ENCODE measurements at places on chromosomes 16 and 17. TPM values are rescaled to one million over a fixed set of nuclear protein-coding genes. Genes with fewer than 3 reads are reported as not detected.

The TMEM88 gene
- 9.9 TPM for total RNA-seq

- DNase-seq = no peak
Measured at GRCh38 chr17:34580685-34581445, 1.5 kb downstream of the TMEM132E start.

DNA sequence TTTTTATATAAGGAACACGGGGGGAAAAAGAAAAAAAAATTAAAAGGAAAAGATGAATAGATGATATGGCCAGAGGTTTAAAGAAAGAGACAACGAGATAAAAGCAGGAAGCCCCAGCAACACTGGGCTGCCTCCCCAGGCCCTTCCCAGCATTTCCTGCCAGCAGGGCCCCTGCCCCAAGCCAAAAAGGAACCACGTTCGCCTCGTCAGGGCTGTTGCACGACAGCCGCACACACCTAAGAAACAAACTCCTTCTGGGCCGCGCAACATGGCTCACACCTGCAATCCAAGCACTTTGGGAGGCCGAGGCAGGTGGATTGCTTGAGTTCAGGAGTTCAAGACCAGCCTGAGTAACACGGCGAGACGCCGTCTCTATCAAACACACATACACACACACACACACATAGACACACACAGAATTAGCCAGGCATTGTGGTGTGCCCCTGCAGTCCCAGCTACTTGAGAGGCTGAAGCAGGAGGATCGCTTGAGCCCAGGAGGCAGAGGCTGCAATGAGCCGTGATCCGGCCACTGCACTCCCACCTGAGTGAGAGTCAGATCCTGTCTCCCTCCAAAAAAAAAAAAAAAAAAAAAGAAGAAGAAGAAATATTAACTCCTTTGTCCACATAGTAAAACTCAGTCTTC is 83.0 kb downstream of the ANKRD11 start:
- no peak for DNase-seq

- no peak for DNase-seq
Measured at GRCh38 chr17:82956726-82957468, 117.1 kb upstream of the ZNF750 start.

- DNase-seq = no peak
Measured at GRCh38 chr17:62189377-62189776, 124.3 kb upstream of the MED13 start.

DNA sequence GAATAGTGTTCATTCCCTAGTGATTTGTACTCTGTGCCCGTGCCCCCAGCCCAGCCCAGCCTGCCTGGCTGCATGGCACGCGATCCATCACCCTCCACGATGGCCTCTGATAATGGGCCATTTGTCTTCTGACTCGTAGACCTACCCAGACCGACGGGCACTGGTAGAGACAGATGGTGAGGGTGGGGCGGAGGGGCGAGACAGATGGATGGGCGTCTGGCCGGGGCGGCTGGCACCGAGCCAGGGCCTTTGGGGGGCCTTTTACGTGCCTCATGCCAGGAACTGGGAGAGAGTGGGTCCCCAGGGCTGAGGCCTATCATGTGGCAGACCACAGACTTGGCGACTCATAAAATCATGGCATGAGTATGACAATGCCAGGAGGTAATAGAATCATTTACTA is 25.4 kb downstream of the CRHR1 start:
- DNase-seq = no peak

- DNase-seq = no peak
Measured at GRCh38 chr16:9970244-9970643, 212.0 kb downstream of the GRIN2A start.

The CA7 gene
- 0.18 TPM for total RNA-seq

- DNase-seq = no peak
Measured at GRCh38 chr16:55871411-55872038, 3.6 kb downstream of the CES5A start.

DNA sequence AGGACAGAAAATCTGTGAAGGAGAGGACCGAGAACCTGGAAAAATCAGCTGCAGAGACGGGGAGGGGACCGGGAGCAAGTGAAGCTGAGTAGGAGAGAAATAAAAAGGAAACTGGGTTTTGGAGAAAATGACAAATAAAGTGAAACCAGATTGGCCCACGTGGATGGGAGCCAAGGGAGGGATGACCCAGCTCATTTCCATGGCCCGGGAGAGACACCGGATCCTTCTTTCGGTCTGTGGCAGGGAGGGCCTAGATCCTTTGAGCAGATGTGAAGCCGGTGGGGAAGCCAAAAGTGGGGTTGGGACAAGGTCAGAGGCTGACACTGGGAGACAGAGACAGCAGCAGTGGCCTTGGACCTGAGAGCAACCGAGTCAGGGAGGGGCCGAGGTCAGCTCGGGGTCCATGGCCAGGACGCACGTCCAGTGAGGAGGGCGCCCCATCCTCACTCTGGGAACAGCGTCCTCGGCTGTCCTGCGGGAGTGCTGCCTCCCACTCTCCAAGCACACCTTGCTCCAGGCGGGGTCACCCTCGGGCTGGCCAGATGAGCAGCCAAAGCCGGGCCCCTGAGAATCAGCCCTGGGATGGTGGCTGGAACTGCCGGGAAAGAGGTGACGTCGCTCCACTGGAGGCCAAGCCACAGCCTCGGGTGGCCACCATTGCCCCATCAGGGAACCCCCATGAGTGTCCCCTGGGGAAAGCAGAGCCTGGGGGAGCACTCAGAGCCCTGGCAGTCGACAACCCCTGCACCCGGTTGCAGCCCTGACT is 50.8 kb upstream of the CDR2 start:
- DNase-seq = no peak

The CACNG1 gene
- not detected for total RNA-seq

GRCh38 chr17:67095803-67096202 is 51.4 kb downstream of the CACNG1 start:
- DNase-seq = no peak

The NOXO1 gene
- not detected for total RNA-seq

The HBA1 gene
- total RNA-seq = 2.3 TPM

GRCh38 chr16:67213197-67214019 is 13.5 kb upstream of the TMEM208 start:
- DNase-seq = no peak

DNA sequence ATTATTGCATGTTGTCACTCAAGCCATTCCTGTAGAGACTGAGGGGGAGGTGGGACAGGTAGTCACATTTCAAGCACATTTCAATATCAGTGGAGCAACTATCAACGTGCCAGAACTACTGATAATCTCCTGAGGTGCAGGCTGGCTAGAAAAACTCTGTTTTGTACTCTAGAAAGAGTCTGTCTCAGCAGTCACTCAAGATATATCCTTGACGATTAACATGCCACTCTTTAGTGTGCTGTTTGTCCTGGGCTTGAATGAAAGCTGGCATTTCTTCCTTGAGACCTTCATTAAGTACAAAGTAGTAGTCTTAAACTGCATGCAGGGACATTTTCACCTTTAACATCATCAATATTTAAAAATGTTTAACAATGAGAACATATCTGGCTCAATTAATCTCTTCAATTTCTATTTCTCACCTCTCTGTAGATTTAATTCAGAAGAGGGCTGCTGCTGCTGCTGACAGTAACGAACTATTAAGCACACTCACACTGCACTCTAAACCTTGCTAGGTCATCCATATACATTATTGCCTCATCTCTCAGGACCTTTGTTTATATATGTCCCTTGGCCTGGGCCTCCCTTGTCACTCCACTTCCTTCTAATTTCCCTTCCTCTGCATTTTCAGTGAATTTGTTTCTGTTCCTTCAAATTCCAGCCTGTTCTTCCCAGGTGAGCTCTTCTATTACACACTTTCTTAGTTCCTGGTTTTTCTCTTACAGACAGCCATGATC is 412.0 kb downstream of the HAPSTR1 start:
- no peak for DNase-seq

GRCh38 chr16:5070431-5071186 is 1.0 kb upstream of the ALG1 start:
- no peak for DNase-seq

- no peak for DNase-seq
Measured at GRCh38 chr17:76912421-76913164, 44.4 kb downstream of the MGAT5B start.

The CA4 gene
- total RNA-seq = not detected

GRCh38 chr17:73703917-73704316 is 59.7 kb upstream of the SDK2 start:
- no peak for DNase-seq

DNA sequence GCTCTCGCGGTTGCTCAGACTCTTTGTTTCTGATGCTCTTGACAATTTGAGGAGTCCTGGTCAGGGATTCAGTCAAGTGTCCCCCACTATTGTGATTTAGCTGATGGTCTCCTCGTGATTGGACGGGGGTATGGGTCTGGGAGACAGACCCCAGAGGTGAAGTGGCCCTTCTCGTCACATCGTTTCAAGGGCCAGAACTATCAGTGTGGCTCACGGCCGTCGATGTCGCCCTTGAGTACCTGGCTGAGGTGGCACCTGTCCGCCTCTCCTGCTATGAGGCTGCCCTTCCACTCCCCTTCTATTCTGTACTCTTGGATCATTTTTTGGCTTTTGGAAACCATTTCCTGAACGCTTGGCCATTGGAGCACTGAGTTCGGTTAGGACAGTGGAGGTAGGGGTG is 7.4 kb upstream of the MEAK7 start:
- DNase-seq = no peak

- DNase-seq = no peak
Measured at GRCh38 chr17:8762012-8762411, 3.7 kb upstream of the SPDYE4 start.

- no peak for DNase-seq
Measured at GRCh38 chr17:64327201-64327930, 63.3 kb downstream of the PECAM1 start.

The TMEM238L gene
- not detected for total RNA-seq

GRCh38 chr17:6429266-6429665 is 5.7 kb downstream of the AIPL1 start:
- no peak for DNase-seq

The C16orf96 gene
- not detected for total RNA-seq

- DNase-seq = no peak
Measured at GRCh38 chr16:89920723-89921122, 2.1 kb downstream of the MC1R start.

The SLC9A5 gene
- total RNA-seq = 4.0 TPM

- DNase-seq = no peak
Measured at GRCh38 chr17:80930335-80931279, 61.0 kb upstream of the CHMP6 start.

- no peak for DNase-seq
Measured at GRCh38 chr17:18000030-18000408, 27.4 kb downstream of the DRC3 start.

The NDUFAF8 gene
- 144 TPM for total RNA-seq

The KRT28 gene
- not detected for total RNA-seq

GRCh38 chr16:48113001-48113400 is 42.8 kb downstream of the ABCC12 start:
- DNase-seq = no peak

DNA sequence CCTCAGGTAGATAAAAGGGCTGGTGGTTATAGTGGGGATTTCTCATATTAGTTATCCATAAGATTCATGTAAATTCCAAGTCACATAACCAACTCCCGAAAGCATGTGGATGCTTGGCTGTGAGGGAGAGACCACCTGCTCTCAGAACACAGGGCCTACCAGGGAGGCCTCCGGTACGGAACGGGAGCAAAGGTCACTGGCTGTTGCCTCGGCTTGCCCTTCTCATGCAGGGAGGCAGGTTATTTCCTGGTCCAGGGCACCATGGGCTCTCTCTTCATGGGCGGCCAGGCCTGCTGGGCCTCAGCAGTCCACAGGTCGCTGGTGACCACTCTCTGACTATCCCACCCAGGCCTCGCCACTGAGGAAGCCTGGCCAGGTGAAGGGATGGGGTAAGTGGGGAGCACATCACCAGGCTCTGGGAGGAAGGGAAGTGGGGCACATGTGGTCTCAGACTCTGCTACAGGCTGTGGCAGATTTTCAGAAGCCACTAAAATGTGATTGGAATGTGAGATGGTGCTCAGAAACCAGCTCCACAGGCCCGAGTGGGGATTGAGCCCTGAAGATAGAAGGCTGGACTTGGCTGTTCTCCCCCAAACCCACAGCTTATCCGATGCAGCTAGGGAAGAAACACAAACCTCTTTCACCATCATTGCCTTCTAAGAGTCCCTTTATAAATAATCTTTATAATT is 45.4 kb downstream of the HNF1B start:
- DNase-seq = no peak

The ITPRIPL2 gene
- 12.3 TPM for total RNA-seq

DNA sequence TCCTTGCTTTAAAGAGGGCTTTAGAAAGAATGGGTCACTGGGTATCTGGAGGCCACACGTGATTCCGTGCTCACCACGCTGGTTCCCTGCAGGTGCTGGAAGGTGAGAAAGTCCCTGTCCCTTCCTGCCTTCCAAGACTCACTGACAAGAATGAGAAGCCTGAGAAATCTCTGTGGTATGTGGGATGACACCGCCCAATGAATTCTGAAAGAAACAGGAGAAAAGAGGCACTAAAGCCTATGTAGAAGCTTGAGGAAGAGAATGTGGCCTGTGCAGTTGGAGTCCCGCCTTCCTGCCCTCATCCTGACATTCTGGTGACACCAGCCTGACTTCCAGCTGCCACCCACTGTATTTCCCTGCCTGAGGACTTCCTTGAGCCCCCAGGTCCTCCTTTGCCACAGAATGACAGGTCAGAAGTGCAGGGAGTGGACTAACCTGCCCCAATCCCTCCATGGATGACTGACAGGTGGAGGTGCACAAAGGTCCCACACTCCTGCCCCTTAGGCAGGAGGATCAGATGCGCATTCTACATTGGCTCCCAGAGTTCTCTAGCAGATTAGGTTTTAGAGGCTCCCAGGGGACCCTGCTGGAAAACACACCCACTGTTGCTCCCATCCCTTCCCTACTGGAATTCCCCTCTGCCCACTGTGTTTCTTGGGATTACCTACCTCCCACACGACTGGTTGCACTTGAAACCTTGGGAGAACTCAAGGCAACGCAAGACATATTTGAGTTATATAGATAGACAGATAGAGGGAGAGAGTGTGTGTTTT is 38.6 kb upstream of the TENT4B start:
- DNase-seq = no peak

The PPP1R1B gene
- not detected for total RNA-seq

DNA sequence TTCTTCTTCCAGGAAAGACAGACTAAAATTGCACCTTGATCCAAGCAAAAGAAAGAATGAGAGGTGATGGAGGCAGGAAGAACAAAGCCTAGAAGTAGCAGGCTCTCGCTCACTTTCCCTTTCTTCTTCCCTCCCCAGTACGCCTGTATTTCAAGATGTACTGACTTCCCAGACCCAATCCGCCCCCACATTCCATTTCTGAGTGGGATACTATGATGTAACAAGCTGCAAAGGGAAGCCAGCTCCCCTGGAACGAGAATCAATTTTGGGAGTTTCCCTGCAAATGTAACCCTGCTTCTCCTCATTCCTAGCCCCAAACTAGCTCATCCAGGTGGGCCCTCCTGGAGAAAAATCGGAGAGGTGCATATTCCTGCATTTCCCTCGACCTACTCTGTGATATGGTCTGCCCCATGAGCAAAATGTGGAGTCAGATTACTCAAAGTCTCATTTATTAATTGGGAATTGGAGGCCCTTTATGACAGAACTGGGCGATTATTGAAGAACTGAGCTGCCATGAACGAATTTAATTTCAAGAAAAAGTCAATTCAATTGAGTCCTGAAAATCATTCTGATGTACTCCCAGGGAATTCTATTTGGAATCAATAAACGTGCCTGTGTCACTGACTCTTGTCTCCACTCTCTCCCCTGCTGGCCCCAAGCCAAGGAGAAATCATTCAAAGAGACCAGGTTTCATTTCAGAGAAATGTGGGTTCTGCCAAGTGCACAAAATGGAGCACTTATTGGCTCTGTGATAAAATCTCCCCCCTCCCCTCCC is 398.9 kb downstream of the SHISA9 start:
- DNase-seq = no peak

GRCh38 chr17:681738-682529 is 32.7 kb downstream of the VPS53 start:
- DNase-seq = no peak

All from activated T-cell treated with anti-CD3 and anti-CD28 coated beads, Interleukin-2, amount 50 U/mL, for 4 hours (primary cell).